Pulmonary artery endothelial cell (primary cell): ENCODE measurements at places on chromosomes 5 and 9. TPM values are rescaled to one million over a fixed set of nuclear protein-coding genes. Genes with fewer than 3 reads are reported as not detected.

DNA sequence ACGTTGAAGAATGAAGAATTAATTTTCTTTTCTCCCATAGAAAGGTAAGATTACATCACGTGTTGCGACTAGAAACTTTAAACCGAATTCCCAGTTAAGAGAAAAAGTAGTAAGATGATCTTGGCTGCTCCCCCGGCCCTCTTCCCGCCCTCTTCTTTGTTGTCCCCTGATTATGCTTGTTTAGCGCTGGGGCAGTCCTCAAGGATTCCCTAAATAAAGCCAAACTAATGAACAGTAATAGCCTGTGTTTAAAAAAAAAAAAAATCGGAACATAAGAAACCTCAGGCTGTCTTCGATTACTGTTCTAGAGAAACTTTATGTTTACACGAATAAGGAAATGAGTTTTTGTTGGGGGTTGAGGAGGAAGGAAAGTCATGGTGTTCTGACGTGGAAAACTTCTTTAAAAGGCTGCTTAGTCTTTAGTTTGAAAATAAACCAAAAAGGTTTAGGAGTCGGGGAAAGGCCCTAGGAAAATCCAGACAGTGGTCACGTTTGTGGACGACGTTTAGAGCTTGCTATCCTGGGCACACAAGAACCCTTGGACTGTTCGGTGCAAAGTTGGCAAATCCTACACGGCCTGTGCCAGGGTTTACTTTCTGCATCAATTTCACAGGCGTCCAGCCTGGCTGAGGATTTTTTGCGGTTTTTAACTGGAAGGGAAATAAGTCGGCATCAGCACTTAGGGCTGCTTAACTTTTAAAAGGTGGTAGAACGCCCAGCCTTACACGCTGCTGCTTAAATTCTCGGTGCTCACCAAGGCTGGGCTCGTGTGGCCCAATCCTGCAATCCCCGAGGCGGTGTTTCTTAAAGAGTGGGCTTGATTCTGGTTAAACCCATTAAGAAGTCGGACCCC, 1.1 kb upstream of the MAT2B start:
- DNase-seq, result no peak

- DNase-seq, result no peak
Measured at GRCh38 chr5:107563959-107564544, 106.7 kb downstream of the EFNA5 start.

DNA sequence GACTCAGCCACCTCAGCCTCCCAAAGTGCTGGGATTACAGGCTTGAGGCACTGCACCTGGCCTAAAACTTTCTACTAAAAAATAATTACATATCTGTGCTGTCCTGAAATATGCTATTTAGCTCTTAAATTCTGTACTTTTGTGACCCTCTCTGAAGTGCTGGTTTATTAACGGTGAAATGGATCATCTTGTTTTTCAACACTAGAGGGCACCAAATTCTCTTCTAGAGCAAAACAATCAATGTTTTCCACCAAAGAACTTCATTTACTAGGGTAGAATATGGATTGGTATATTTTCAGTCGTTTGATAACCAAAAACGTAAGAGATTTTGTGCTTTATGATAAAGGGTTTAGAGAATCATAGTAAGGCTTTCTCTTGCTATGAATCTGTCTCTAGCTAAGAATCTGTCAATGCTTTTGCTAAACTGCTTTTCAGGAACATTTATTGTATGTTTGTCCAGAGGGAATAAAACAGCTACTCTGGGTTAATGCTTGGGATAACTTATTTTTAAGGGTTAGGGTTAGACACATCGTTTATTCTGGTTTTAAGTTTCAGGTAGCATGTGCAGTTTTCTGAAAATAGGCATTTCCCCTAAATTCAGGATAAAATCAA, 63.6 kb downstream of the RNF180 start:
- no peak for DNase-seq

DNA sequence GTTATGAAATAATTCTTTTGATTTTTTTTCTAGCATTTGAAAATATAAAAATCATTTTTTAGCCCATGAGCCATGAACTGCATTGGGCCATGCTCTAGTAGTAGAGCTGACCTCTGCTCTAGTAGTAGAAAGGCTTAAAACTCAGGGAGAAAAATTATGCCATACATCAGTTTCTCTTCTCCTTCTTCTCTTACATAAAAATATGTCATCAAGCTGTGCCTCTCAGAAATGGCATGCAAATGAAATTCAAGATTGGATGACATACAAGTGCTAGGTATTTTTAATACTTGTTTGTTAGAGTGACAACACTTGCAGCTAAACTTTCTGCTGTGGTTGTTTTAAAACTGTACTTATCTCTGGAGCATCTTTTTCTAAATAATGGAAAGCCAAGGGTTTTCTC, 42.1 kb upstream of the TMOD1 start:
- no peak for DNase-seq

- DNase-seq, result no peak
Measured at GRCh38 chr5:86038566-86038965, 579.2 kb upstream of the COX7C start.

- DNase-seq, result no peak
Measured at GRCh38 chr9:132996526-132996925, 18.0 kb downstream of the GFI1B start.

SPINK6 gene
- total RNA-seq, result not detected in 2 replicates
